ENCODE measurements at places on chromosomes 7 and 10.

DNA sequence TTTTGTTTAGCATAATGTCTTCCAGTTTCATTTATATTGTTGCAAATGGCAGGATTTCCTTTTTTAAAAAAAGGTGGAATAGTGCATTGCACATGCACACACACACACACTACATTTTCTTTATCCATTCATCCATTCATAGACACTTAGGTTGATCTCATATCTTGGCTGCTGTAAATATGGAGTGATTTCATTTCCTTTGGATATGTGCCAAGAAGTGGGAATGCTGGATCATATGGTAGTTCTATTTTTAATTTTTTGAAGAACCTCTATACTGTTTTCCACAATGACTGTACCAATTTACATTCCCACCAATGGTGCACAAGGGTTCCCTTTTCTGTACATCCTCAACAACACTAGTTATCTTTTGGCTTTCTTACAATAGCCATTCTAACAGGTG lies 68.9 kb downstream of the EBLN1 start:
- no peak for DNase-seq

DNA sequence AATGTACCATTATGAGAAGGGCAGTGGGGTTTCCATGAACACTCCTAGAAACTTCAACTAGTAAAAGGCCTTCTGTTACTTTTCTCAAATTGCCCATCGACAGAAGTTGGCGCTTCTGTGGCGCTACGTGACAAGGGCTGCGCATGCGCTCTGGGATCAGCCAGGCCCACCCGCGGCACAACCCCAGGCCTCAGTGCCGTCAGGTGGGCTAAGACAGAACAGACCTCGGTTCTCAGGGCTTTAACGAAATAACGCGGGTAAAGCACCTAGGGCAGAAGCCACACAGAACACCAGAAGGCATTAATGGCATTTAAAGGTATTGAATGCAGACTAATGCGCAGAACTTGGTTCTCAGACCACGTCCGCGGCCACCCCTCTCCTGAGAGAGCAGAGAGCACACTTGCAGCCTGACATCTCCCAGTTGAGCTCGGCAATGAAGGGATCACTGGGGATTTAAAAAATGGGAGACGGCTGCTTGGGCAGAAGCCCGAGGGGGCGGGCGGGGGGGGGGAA lies 67.6 kb upstream of the CTNNA3 start:
- DNase-seq = no peak

GRCh38 chr7:99733448-99733847 lies 1.5 kb downstream of the CYP3A7 start:
- DNase-seq = no peak

DNA sequence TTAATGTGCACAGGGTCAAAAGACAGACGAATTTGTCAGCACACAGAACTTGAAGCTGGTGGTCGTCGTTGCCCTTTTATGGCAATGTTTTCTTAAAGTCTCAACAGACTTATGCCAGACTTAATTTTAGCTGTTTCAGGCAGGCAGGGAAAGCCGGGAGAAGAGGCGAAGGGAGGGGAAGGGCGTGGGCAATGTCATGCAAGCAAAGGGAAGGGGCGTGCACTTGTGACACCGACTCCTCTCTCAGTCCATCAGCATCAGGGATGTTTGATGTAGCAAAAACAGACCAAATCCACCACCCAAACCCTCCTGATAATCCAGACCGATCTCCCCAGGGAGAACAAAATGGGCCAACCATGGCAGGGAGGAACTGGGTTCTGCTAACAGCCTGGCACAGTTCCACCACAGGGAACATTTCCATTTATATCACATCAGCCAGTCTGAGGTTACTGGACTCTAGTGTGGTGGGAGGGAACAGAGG lies 118.1 kb upstream of the RHEB start:
- no peak for DNase-seq

DNA sequence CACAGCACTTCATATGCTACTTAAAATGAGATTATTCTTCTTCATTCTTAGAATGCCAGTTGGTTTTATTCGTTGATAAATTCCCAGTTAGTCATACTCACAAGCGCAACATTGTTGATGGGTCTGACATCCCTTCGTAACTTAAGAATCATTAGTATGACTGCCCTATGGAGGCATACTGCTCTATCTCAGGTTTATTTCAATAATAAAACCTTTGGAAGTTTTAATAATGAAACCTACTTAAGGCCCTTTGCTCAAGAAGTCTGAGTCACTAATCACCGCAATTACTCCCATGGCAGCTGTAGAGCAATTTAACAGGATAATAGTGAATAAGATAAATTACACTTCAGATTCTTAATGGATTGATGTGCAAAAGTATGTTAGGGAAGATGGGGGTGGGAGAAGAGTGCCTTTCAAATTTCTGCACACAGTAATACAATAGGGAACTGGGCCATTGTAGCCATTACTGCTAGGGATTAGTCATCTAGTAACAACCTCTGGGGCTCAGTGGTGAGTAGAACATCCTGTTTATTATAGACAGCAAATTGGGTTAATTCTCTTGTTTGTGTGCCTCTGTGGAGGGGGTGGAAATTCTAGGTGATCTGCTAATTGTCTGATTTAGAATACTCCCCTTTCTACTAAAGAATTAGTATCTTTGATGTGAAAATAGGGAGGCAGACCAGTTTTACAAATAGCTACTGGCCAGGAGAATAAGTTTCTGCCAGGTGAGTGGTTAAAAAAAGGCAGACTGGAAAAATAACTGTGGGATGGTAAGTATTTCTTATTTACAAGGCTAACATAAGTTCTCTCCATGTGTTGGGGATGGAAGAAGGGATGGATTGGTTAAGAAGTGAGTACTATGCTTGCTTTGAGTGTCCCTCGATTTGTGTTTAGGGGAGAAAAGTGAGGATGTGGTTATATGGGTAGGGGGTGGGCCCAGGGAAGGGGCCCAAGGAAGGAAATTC lies 74.5 kb upstream of the VKORC1L1 start:
- DNase-seq = no peak

DNA sequence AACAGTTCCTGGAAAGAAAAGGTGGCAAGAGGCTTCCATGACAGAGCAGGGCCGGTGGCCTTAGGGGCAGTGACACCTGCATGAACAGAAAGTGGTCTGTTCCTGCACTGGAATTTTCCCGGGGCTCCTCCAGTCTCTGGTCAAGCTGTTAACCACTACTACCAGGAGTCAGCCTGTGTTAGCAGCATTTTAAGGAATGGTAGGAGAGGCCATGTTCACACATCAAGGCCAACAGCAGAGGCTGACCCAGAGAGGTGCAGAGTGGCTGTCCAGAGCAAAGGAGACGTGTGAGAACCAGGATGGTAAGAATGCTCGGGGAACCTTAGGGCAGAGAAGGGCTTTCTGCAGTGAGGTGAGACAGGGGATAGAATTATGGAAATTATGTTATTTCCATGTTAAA lies 8.5 kb downstream of the H2BK1 start:
- DNase-seq = no peak

DNA sequence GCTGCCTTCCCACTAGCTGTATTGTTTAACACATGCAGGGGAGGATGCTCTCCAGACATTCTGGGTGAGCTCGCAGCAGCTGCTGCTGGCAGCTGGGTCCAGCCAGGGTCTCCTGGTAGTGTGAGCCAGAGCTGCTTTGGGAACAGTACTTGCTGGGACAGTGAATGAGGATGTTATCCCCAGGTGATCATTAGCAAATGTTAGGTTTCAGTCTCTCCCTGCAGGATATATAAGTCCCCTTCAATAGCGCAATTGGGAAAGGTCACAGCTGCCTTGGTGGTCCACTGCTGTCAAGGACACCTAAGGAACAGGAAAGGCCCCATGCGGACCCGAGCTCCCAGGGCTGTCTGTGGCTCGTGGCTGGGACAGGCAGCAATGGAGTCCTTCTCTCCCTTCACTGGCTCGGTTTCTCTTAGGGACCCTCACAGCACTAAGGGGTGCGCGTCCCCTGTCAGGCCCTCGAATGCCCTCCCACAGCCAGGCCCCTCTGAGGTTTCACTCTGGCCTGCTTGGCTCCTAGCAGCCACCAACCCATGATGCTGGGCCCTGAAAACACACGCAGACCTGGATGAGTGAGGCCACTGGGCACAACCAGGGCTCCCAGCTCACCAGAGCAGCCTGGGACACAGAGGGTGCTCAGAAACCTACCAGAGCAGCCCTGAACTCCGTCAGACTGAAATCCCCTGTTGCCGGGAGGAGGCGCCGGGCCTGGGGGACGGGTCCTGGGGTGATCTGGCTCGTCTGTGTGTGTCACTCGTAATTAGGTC lies 173.0 kb upstream of the LANCL2 start:
- no peak for DNase-seq

DNA sequence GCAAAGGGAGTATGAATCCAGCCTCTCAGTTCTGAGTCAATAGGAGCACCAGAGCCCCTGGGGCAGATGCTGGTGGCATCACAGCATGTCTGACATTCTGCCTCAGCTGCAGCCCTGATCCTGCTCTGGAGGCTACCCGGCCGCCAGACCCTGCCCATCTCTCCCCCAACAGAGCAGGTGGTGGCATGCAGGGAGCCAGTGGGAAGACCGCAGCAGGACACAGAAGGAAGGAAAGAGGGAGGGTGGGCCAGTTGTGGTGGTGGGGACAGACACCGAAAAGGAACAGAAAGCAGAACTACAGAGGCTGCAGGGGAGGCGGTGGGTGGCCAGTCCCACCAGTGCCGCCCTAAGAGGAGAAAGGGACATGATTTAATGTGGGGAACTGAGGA lies 35.3 kb downstream of the BLNK start:
- DNase-seq = no peak

GRCh38 chr10:3699916-3700315 lies 85.1 kb downstream of the KLF6 start:
- no peak for DNase-seq

DNA sequence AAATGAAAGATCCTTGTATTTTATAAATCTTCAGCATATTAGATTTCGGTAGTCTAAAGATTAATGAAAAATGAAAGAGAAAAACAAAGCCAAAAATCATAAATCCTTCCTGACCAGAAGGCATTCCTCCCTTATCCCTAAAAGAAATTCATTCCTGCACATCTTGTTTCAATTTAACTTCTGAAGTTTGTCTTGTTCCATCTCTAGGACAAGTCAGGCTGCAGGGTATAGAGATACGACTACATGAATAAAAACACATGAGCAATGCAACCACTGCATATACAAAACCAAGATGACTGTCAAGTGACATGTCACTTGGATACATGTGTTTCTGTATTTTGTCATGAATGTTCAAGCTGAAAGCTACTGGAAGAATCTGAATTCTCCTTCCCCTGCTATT lies 214.9 kb downstream of the JAZF1 start:
- no peak for DNase-seq
